Activated CD4-positive, alpha-beta T cell treated with anti-CD3 and anti-CD28 coated beads, Interleukin-2, amount 10 ng/mL, durations not matched to agents 24 days and 14 days (primary cell): ENCODE measurements at places on chromosomes 16 and 17.

- no peak for DNase-seq
Measured at GRCh38 chr16:75616521-75617010, 6.5 kb downstream of the ADAT1 start.

GRCh38 chr17:64183815-64184214 lies 53.9 kb upstream of the ERN1 start:
- DNase-seq: no peak

DNA sequence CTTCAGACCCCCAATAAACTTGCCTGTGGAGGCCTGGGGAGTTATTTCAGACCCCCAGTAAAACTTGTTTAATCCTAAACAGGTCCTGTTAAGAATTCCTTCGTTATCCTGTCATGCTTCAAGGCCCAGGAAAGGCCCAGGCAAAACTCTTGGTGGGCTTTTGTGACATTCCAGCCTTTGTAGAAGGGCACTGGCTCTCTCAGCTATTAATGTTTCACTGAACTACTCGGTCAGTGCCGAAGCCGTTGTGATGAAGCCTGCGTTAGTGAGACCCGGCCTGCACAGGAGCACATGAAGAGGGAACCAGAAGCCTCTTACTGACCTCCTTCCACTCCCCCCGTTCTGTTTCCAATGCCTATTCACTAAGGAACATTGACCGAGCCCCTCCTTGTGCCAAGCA lies 47.4 kb upstream of the PLCG2 start:
- DNase-seq: no peak

- DNase-seq: no peak
Measured at GRCh38 chr17:44979426-44979995, 11.4 kb upstream of the C1QL1 start.

DNA sequence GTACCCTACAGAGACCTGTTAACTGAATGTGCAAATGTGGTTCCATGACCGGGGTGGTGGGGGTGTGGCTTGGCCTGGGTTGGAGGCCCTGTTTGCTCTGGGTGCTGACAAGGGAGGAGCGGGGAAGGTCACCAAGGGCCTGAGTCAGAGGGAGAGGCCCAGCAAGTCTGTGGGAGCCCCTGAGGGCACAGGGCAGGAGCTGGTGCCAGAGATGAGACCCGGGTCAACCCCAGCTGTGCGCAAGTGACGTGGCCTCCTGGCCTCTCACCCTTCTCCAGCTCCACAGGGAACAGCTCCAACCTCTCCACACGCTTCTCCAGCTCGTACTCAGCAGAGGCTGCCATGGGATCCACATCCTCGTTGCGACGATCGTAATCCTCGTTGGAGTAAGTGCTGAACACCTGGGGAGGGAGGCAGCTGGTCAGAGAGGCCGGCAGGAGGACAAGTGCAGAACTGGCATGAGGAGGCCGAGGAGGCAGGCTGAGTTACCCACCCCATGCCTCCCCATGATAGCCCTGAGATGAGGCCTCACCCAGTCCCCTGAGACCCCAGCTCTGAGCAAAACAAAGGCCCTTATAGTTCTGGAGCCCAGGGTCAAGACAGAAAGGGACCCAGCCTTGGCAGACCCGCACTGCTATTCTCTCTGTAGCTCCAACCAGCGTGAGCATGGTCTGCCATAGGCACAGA lies 5.5 kb downstream of the PPP1R9B start:
- DNase-seq: no peak

DNA sequence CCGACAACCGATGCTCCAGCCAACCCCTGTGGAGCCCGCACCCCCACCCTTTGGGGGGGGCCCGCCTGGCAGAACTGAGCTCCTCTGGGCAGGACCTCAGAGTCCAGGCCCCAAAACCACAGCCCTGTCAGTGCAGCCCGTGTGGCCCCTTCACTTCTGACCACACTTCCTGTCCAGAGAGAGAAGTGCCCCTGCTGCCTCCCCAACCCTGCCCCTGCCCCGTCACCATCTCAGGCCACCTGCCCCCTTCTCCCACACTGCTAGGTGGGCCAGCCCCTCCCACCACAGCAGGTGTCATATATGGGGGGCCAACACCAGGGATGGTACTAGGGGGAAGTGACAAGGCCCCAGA lies 17.9 kb downstream of the NGFR start:
- no peak for DNase-seq

GRCh38 chr16:86261379-86261778 lies 248.9 kb upstream of the FOXF1 start:
- peak; percentile 40 for DNase-seq

- peak; percentile 54 for DNase-seq
Measured at GRCh38 chr16:89880477-89881367, 7.3 kb downstream of the TCF25 start.

DNA sequence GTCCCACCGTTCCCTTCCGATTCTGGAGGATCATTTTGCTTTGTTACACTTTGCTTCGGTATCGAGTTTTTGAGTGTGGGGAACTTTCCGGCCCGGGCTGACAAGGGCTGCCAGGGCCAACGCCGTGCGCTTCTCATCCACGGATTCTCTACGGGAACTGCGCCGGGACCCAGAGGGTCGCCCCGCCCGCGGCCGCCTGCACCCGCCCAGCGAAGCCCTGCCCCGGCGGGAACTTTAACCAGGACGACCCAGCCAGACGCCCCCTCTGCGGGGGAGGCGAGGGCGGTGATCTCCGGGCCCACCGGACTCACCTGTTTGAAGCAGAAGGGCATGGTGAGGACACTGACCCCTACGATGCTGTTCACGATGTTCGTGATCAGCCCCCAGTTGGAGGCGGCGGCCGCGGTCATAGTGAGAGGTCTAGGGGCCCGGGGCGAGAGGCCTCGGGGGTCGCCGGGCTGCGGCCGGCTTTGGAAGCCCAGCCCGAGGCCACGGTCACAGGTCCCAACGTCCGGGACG lies 536 bp downstream of the SLC38A10 start:
- DNase-seq: peak; percentile 80

- peak; percentile 80 for DNase-seq
Measured at GRCh38 chr17:17681744-17682292, 560 bp downstream of the RAI1 start.

GRCh38 chr17:19508577-19508867 lies 25.1 kb upstream of the SLC47A1 start:
- DNase-seq: no peak

DNA sequence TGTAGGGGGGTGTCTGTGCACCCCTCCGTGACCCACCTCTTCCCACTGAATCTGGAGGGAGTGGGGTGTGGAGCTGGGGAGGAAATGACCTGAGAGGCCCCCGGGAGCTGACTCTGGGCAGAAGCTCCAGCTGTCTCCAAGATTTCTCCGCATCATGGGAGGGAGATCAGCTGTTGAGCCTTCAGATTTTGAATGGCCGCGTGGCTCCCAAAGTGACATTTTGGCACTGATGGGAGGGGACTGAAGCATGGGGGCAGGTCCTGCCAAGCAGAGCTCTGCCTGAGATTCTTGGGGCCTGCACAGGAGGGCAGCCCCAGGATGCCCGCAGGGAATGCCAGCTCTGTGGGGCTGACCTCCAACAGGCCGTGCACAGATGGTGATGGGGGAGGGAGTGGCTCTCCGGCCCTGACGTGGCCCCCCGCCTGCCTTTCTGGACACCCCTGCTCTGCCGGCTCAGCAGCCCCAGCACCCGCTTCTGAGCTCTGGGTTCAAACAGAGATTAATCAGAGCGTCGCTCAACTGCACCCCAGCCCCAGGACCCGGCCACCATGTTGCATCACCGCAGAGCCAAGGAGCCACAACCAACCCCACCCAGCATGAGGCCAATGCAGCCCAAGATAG lies 25.3 kb upstream of the UBE2I start:
- no peak for DNase-seq

- DNase-seq: no peak
Measured at GRCh38 chr17:53516636-53517035, 306.1 kb upstream of the KIF2B start.

GRCh38 chr17:44940768-44941167 lies 6.8 kb downstream of the KIF18B start:
- DNase-seq: no peak
